ENCODE measurements at places on chromosomes 3 and 15. TPM values are rescaled to one million over a fixed set of nuclear protein-coding genes. Genes with fewer than 3 reads are reported as not detected.

DNA sequence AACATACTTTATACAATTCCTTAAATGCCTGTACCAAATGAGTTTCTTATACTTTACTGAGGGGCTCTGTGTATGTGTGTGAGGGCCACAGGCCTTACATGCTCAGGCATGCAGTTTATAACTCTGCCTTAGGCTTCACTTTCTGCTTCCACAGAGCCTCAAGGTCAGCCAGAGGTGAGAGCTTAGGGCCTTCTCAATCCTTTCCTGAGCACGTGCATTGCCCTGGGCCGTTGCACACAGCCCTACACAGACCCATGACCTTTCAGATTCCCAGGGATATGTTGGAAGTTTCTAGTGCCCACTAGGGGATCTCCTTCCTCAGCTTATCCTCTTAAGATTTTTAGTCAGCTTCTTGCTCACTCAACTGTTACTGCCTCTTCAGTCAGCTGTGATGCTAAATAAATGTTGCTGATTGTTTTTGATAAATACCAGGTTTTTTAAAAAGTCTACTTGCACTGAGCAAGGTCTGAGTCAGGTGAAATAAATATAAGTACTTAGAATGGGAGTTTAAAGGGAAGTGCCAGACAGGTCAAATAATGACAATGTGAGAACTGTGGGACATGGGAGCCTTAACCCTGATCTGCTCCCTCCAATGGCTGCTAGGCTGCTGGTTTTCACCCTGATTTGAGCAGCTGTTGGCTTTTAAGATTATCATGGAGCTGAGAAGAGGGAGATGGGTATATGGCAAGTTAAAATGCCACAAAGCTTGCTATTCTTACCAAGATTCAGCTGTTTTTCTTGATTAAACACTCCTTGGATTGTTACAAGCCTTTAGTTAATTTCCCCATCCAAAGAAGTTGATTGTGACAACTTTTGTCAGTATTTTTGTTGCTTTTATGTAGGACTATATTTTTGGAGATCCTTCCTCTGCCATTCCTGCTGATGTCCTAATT, 169.5 kb downstream of the PLD1 start:
- DNase-seq: no peak

- DNase-seq: no peak
Measured at GRCh38 chr3:163632722-163633121, 1445.6 kb downstream of the SI start.

GRCh38 chr3:123655400-123655799, 70.5 kb upstream of the HACD2 start:
- DNase-seq: no peak

GRCh38 chr3:161977063-161977462, 480.5 kb downstream of the OTOL1 start:
- DNase-seq: no peak

DNA sequence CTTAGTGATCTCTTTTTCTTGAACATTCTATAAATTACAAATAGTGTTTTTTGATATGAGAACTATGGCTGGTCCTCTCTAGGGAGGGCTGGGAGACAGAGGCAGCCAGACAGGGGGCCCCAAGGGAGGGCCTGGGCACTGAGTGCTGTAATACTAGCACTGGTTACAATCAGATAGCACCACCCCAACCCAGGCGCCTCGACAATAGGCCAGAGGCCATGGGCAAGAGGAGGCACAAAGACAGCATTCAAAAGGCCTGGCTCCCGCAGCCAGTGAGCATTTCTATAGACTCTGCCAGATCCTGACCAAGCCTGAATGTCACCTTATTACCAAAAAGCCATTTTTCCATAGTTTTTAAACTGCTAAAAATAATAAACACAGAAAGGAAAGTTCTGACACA, 158.5 kb downstream of the THRB start:
- DNase-seq: no peak

The ADAMTS17 gene
- not detected for total RNA-seq

All from OCI-LY7 (cell line).